Jurkat, Clone E6-1 (cell line): ENCODE measurements at places on chromosomes 4 and X.

GRCh38 chr4:20591571-20591970 lies 108.7 kb upstream of the PACRGL start:
- DNase-seq, result no peak

- no peak for DNase-seq
Observed at GRCh38 chr4:150006197-150006596, 72.0 kb upstream of the DCLK2 start.

DNA sequence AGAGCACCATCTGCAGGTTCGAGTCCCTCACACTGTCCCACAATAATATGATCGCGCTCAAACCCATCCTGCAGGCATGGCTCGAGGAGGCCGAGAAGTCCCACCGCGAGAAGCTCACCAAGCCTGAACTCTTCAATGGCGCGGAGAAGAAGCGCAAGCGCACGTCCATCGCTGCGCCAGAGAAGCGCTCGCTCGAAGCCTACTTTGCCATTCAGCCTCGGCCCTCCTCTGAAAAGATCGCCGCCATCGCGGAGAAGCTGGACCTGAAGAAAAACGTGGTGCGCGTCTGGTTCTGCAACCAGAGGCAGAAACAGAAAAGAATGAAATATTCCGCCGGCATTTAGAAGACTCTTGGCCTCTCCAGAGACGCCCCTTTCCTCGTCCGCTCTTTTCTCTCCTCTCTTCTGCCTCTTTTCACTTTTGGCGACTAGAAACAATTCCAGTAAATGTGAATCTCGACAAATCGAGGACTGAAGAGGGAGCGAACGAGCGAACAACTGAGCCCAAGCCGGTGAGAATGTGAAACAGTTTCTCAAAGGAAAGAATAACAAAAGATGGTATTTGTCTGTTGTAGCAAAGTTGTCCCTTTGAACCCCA lies 1.9 kb downstream of the POU4F2 start:
- no peak for DNase-seq

GRCh38 chr4:1987296-1987695 lies 21.5 kb downstream of the NELFA start:
- DNase-seq, result no peak

DNA sequence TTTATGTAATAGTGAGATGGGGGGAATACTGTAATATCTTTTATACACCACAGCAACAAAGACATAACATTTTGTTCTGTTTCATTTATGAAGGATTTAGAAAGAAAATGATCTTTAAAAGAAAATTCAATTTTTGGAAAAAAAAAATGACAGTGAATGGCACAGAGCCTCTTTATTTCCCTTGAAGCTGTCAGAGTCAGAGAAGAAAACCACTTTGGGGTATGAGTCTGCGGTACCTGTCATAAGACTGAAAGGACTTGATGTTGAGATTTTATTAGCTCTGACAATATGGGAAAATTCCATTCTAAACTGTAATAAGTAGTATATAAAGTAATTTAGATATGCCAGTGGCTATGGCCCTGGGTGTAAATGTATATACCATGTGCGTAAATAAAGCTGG lies 134.8 kb downstream of the GALNTL6 start:
- no peak for DNase-seq

DNA sequence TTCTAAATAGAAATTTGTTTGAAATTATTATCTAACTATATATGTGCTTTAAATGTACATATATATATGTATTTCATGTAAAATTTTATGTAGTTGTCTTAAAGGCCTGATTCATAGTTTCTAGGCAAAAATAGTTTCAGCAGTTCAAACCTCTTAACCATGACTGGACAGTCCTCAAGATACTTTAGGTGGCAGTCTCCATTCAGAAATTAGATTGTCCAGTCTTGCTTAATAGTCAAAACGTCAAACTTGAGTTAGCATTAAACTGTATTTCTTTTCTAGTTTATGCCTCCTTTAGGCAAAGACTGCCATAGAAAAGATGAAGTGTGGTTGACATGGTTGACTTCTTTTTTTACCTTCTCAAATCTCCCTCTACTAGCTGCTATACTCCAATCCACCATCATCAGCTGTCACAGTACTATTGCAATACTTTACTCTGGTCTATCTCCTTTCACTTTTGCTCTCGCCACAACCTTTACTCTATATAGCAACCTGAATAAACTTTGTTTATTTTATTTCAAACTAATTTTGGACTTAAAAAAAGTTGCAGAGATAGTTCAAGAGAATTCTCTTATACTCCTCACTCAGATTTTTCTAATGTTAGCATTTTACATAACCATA lies 395.6 kb upstream of the DIPK2B start:
- DNase-seq, result no peak

DNA sequence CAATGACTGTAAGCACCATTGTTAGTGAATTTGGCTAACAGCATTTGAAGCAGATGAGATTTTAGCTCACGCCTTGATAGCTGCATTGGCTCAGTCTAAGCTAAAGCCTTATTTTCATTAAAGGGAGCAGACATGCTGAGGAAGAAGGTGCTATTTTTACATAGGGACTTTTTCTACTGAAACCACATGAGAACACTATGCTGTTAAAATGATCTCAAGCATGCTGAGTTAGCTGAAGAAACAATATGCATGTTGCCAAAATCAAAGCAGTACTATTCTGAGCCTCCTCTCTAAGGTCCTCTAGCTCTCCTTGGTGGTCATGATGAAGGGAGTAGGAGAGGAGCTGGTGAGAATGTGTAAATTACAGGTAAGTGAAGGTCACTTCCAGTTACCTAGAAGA lies 134.4 kb upstream of the JADE1 start:
- no peak for DNase-seq

GRCh38 chrX:97210501-97210900 lies 326.8 kb downstream of the RPA4 start:
- no peak for DNase-seq

DNA sequence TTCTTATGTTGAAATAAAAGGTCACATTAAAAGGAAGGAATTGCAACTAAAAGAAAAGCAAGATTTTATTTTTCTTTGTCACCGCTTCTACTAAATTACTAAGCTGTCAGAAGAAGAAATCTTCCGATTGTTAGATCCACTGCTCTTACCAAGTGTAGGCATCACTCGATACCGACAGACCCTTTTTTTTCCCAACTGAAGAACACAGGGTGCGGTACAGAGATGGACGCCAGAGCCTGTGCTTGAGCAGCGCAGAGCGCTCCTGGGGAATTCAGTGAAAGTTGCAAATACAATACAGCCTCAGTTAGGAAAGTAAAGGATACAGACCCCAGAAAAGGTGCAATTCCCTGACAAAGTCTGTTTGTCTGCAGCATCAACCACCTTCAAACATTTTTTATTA lies 94.9 kb upstream of the WDR17 start:
- DNase-seq, result no peak

DNA sequence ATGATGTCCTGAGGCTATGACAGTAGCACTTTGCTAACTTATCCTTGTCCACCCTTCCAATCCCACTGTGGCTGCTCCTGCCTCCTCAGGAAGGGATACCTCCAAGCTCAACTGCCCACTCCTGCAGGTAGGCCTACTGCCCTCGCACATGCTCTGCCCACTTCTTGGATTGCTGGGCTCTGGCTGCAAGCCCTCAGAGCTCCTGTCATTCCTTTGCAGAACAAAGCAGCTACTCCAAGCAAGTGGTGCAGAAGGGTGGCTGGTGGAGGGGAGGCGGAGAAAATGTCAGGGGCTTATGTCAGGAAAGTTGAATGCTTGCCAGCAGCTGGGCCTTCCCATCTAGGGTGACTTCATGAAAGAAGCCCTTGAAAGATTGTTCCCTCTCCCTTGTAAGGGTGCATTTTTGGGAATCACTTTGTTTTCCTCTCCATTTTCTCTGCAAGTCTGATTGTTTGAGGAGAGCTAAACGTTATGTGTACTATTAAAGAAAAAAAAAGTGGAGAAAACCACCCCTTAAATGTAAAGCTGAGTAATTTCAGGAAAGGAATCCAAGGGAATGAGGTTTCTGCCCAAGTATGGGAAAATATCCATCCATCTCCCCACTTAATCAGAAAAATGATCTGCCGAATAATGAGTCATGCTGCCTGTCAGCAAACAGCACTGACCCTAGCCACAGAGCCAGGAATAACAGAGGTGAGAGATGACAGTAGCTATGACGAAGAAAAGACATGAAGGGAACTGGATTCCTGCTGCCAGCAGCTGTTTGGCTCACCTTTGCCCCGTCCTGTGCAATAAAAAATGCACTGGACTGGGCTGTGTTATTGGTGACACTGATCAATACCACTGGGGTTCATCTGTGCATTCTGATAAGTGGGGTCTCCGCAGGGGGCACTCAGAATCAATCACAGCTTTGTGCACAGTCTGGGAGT lies 102.0 kb downstream of the RTL5 start:
- no peak for DNase-seq

GRCh38 chr4:22504922-22505321 lies 10.9 kb downstream of the ADGRA3 start:
- no peak for DNase-seq

GRCh38 chrX:7146703-7147412 lies 654 bp upstream of the STS start:
- no peak for DNase-seq

- no peak for DNase-seq
Observed at GRCh38 chr4:66741081-66741480, 804.2 kb downstream of the CENPC start.

DNA sequence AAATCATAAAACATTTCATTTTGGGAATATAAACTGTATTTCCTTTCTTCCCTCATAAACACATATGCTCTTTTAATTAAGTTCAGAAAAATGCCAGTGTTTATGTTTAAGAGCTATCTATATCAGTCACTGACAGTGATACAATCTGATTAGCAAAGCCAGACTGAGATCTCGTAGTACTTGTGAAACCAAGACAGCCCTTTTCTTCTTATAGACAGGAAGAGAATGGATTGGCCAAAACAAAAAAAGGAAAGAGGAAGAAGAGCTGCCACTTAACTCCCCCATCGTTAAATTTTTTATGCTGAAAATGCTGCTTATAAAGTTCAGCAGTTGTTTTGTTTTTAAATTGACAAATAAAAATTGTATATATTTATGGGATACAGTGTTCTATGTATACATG lies 87.4 kb downstream of the PLAC1 start:
- no peak for DNase-seq

DNA sequence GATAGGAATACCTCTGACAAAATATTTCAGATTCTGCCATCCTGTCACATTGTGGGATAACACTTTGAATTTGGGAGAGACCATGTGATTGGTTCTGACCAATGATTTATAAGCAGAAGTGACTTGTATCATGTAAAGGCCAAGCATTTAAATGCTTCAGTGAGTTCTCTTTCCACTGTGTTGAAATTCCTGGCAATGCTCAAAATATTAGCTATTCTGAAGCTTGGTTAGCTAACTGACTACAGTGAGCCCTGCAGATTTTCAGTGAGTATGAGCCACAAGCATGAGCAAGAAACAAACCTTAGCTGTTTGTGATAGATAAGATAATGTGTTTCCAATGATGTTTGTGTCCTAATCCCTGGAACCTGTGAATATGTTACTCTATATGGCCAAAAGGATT lies 562.8 kb upstream of the AADAT start:
- DNase-seq, result no peak

DNA sequence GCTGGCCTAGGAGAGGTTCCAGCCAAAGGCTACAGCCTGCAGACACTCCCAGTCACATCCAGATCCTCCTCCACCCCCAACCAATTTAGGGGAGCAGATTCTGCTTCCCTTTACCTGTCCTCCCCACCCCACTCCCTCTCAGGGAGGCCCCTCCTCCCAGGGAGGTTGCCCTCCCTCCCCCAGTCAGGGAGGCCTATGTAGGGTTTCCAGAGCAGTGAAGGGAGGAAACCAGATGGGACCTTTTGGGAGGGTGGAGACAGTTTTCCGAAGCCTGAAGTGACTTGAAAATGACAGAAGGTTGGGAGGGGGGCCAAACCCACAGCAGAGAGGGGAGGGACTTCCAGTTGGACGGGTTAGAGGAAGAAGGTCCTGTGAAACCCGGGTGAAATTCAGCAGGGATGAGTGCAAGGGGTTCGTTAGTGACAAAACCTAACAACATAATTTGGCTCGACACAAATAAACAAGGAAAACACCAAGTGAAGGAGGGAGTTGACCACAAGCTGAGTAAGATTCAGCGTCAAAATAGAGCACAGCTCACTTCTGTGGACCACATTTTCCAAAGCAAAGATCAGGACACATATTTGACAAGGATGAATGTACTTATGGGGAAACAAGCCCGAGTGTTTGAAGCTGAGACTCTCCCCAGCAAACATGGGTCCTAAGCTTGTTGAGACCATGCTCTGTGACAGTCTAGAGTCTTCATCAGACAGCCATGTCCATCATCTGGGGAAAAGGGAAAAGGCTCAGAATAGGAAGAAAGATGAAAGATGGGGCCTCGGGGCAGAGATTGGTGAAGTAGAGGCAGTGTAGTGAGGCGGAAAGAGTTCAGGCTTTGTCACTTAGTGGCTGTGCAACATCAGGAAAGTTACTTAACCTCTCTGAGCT lies 46.4 kb downstream of the PRPS1 start:
- DNase-seq, result no peak

DNA sequence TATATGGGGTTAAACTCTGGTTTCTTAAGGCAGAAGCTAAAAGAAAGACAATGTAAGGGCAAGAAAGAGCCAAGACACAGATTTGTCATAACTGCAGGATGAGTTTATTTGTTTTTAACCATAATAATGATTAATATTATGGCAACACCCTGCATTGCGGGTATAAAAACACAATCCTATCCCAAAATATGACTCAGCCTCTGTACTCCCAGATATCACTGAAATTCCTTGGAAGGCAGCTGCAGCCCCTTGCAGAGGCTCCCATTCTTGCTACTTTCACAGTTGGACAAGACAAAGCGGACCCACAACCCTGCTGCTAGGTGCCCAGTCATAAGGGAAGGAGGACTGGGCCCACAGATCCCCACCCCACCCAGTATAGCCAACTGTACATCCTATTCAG lies 20.4 kb upstream of the FGF16 start:
- DNase-seq, result no peak
